T-helper 9 cell (primary cell): ENCODE measurements at places on chromosomes 3 and 15.

DNA sequence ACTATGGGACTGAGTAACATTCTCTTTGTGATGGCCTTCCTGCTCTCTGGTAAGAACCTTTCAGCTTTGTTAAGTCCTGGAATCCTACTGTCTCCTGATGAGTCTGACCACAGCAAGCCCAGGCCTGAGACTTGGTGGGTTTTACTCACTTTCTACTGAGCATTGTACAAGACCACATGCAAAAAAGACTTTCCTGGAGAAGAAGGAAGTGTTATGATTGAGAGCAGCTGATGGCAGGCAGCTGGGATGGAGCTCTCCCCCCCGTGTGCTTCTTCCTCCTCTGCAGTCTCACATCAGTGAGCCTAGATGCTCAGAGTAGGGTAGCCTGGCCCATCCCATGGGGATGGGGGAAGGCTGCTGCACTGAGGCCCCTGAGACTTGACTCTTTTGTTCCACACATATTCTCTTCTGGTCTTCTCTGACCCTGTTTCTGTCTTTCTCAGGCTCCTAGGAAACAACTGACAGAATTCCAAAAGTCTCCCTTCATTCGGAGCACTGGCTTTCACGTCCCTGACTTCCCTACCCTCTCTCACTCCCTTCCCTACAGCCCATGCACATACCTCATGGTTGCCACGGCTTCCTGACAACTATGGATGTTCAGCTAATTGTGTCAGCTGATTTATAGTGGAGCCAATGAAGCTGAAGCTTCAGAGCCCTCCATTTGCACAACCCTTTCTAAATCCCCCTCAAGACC is 36.6 kb downstream of the CD86 start:
- DNase-seq: no peak

- DNase-seq: no peak
Measured at GRCh38 chr3:65182682-65183081, 494.9 kb upstream of the ADAMTS9 start.

GRCh38 chr3:105518203-105518602 is 151.5 kb downstream of the ALCAM start:
- no peak for DNase-seq

- no peak for DNase-seq
Measured at GRCh38 chr3:193917158-193917557, 218.8 kb upstream of the HES1 start.

DNA sequence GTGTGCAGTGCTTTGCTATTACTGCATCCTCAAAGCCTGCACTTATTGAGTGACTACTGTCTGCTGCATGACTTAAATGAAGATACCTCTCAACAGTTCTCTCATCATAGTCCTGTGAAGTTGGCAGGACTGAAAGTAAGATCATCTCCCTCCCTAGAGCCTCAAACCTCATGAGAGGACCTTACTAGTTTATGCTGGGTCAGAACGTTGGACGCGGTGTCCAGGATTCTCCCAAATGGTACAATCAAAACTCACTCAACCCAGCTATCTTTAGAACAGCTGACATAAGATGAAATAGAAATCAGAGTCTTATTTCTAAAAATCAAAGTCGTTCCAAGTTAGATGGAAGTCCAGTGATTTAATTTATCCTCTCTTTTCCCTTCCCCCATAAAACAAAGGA is 219.7 kb downstream of the PDZRN3 start:
- no peak for DNase-seq

GRCh38 chr3:134426660-134427181 is 52.5 kb upstream of the AMOTL2 start:
- no peak for DNase-seq

- DNase-seq: no peak
Measured at GRCh38 chr3:50592568-50592967, 19.0 kb downstream of the CISH start.

- no peak for DNase-seq
Measured at GRCh38 chr15:47801522-47801921, 84.2 kb downstream of the SEMA6D start.

GRCh38 chr3:141009496-141009895 is 41.7 kb upstream of the SPSB4 start:
- no peak for DNase-seq

- DNase-seq: no peak
Measured at GRCh38 chr15:60044636-60045270, 40.6 kb downstream of the FOXB1 start.

GRCh38 chr3:44892689-44893088 is 18.3 kb downstream of the TGM4 start:
- no peak for DNase-seq

DNA sequence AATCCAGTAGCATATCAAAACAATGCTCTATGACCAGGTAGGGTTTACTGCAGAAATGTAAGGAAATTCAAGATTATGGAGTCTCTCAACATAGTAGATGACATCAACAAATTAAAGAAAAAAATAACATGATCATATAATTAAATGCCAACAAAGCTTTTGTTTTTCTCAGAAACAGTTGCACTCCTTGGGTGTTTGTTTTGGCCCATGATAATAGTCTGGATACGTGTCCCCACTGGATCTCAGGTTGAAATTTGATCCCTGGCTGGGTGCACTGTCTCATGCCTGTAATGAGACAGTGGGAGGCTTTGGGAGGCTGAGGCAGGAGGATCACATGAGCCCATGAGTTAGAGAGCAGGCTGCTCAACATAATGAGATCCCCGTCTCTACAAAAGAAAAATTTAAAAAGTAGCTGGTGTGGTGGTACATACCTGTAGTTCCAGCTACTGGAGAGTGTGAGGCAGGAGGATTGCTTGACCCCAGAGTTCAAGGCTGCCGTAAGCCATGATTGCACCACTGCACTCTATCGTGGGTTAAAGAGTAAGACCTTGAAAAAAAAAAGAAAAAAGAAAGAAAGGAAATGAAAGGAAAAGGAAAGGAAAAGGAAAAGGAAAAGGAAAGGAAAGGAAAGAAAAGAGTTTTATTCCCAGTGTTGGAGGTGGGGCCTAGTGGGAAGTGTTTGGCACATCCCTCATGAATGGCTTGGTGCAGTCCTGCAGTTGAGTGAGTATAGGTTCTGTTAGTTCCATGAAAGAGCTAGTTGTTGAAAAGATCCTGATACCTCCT is 53.3 kb upstream of the FOXB1 start:
- DNase-seq: no peak

DNA sequence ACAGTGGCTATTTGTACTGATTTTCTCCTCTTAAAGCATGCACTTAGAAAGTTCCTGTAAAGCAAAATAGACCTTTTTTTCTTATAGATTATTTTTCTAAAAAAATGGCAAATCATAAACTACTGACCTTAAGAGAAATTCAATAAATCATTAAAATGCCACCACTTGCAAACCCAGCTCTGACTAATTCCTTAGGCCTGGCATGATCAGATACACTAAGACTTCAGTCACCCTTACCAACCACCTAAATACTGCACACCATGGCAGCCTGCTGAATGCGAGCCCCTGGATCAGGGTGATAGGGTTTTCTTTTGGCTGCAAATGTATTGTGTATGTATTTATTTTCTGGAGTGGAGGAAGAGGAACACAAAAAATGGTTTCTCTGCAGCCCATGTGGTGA is 370.6 kb upstream of the TBL1XR1 start:
- DNase-seq: no peak

GRCh38 chr3:37912052-37912733 is 50.5 kb downstream of the CTDSPL start:
- no peak for DNase-seq

DNA sequence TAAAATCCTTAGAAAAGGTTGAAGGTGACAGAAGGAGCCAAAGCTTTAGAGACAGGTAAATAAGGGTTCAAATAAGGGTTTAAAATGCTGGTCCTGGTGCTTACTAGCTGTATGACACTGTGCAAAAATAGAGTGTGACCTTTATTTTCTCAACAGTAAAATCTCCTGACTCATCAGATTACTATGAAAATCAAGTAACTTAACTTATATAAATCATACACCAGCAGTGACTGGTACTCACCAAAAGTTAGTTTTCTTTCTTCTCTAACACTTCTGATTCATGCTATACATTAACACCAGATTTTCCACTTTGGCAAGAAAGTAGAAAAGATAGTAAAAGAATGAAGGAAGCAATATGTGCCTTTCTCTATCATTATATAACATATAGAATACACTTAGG is 205.9 kb upstream of the GBE1 start:
- no peak for DNase-seq

DNA sequence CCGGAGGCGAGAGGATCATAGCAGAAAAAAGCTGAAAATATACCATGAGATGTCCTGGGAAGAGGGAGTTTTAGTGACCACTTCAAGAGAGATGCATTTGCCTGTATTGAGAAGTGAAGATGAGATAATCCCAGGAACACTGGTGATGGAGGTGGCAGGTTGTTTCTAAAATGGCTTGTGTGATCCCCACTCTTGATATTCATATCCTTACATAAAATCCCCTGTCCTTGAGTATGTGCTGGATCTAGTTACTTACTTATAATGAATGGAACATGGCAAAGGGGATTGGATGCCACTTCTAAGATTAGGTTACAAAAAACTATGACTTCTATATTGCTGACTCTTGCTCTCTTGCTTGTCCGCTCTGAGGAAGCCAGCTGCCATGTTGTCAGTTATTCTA is 22.1 kb downstream of the HDGFL3 start:
- no peak for DNase-seq

DNA sequence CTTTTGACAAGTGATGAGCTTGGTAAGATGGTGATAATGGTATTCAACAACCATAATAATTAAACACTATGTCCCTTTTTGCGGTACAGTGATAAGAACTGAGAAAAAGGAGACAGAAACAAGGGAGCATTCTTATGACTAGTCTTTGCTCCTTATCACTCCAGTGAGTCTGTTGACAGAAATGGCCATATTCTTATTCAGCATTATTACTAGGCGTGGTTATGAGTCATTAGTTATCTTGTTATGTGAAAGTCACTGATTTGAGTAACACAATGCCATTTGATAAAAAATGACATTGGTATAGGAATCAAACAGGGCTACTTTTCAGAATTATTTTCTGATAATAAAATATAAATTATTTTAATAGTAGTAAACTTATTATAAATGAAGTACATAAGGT is 193.5 kb downstream of the C3orf38 start:
- no peak for DNase-seq

- DNase-seq: no peak
Measured at GRCh38 chr3:197564097-197564843, 8.5 kb upstream of the BDH1 start.

GRCh38 chr3:64344721-64345207 is 119.5 kb upstream of the PRICKLE2 start:
- DNase-seq: no peak

GRCh38 chr3:188947401-188948280 is 224.1 kb upstream of the TPRG1 start:
- DNase-seq: no peak

- DNase-seq: no peak
Measured at GRCh38 chr3:124652009-124652408, 78.2 kb upstream of the UMPS start.

- DNase-seq: no peak
Measured at GRCh38 chr3:26681632-26682031, 59.1 kb downstream of the LRRC3B start.

GRCh38 chr3:10085738-10086137 is 22.3 kb downstream of the FANCD2OS start:
- DNase-seq: no peak

- no peak for DNase-seq
Measured at GRCh38 chr3:168250415-168250861, 154.7 kb upstream of the GOLIM4 start.

GRCh38 chr3:187783098-187783497 is 37.8 kb upstream of the BCL6 start:
- DNase-seq: no peak

- DNase-seq: no peak
Measured at GRCh38 chr15:24627443-24627842, 48.1 kb upstream of the NPAP1 start.

DNA sequence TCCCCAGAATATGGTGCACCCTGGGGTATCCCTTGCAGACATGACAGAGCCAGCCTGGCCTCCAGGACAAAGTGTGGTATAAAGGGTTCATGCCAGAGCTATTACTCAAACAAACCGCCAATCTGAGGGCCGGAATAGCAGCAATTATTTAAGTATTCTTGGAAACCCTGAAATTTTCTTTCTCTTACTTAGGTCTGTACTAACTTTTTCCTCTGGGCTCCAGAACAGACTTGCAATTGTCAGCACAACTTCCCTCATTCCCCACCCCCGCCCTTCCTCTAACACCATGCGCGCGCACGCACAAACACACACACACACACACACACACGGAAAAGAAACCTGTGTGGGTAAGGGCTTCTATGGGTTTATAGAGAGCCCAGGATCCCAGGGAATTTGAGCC is 56.3 kb downstream of the ISG20 start:
- no peak for DNase-seq

DNA sequence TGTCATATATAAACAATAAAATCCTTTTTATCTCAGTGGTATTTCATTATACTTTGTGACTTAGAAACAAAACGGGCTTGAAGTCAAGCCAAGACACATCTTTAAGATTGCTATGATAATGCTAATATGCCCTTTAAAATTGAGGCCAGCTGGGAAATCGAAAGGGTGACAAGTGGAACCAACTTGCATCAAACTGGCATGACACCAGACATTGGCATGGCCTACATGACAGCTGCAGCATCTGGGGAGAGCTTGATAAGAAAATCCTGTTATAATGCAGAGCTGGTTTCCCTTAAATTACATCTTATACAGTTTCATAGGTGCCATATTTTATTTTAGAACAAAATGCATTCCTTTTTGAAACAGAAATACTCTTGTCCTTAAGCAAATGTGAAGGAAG is 325.2 kb downstream of the ZBBX start:
- DNase-seq: no peak

GRCh38 chr3:138082992-138083386 is 32.4 kb downstream of the DZIP1L start:
- DNase-seq: no peak

- DNase-seq: no peak
Measured at GRCh38 chr3:188151438-188151837, 2.5 kb upstream of the LPP start.
